Right atrium auricular region (tissue), 2 donors: ENCODE measurements at places on chromosomes 16 and 17. TPM values are rescaled to one million over a fixed set of nuclear protein-coding genes. Genes with fewer than 3 reads are reported as not detected.

HOXB3 gene
- 1.2 TPM for total RNA-seq

FNDC8 gene
- total RNA-seq = not detected

MFAP4 gene
- 78.5 TPM for total RNA-seq

RNF222 gene
- not detected for total RNA-seq

SPEM1 gene
- total RNA-seq = not detected

GRCh38 chr16:90012991-90013745, 6.1 kb downstream of the DBNDD1 start:
- no peak overlapping the region for H3K27ac ChIP-seq
- H3K4me3 ChIP-seq = no peak overlapping the region
- H3K4me1 ChIP-seq = no peaks in the 10 kb centered on the region
- DNase-seq = no peak
- no peaks in the 10 kb centered on the region for H3K27me3 ChIP-seq

- no peak for DNase-seq
- H3K27me3 ChIP-seq = no peaks in the 10 kb centered on the region
- H3K27ac ChIP-seq = no peak overlapping the region
- no peak overlapping the region for H3K4me3 ChIP-seq
- no peaks in the 10 kb centered on the region for H3K36me3 ChIP-seq
These were observed 50.6 kb downstream of the HS3ST3B1 start for GRCh38 chr17:14351493-14351892.

GRCh38 chr17:76667786-76668453, 24.4 kb upstream of the ST6GALNAC1 start:
- no peaks in the 10 kb centered on the region for H3K36me3 ChIP-seq
- H3K4me1 ChIP-seq = no peaks in the 10 kb centered on the region
- no peak overlapping the region for H3K4me3 ChIP-seq
- H3K27ac ChIP-seq = no peak overlapping the region

DNA sequence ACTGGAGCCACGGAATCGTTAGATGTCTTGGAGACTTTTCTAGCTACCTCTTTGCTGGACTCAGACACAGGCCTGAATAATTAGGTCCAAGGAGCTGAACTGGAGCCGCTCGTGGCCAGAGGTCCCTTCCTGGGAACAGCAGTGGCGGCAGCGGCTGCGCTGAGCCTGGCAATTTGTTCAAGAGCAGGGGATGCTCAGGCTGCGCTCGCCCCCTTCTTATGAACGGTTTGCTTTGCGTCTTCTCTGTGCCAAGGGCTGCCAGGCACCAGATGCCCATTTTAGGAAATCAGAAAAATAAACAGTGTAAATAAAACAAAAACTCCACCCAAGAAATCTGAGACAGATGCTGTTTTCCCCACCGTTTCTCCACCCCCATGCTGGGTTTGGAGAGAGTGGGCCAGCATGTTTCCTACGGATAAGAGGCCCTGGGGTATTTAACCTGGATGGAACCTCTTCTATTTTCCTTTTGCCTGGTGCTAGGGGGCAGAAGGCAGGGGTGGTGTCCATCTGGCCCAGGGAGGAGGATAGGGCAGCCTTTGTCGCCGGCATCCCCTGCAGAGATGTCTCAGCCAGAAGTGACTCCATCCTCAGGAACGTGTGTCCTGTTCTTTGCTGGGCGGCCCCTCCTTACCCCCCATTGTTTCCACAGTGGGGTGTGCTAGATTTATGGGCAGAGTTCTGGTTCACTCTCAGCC, 163.4 kb downstream of the SEC14L1 start:
- no peaks in the 10 kb centered on the region for H3K36me3 ChIP-seq
- no peak for DNase-seq
- H3K27ac ChIP-seq = no peak overlapping the region
- H3K4me3 ChIP-seq = no peak overlapping the region
- no peaks in the 10 kb centered on the region for H3K27me3 ChIP-seq
- peaks cover 16% of the 10 kb centered on the region for H3K4me1 ChIP-seq

- no peaks in the 10 kb centered on the region for H3K27me3 ChIP-seq
- no peak overlapping the region for H3K4me3 ChIP-seq
- DNase-seq = no peak
- H3K27ac ChIP-seq = peak overlapping the region; percentile 33
- H3K4me1 ChIP-seq = no peaks in the 10 kb centered on the region
- no peaks in the 10 kb centered on the region for H3K36me3 ChIP-seq
These were observed 217.8 kb upstream of the IRX3 start for GRCh38 chr16:54504372-54504771.

DNA sequence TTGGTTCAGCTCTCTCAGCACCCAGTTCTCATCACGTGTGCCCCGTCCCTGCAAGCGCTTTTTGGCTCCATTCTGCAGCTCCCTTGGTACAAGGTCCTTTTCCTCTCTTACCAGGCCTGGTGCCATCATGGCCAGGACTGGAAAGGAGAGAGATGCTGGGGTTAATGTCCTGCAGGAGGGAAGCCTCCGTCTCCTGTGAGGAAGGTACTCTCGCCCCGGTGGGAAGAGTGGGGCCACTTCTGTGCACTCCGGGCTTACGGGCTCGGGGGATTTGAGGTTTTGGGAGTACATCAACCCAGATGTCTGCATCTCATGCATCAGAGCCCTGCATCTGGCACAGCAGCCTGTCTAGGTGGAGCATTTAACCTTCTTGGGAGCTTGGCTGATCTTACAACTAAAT, 10.1 kb downstream of the CTRB2 start:
- H3K27me3 ChIP-seq = no peaks in the 10 kb centered on the region
- no peaks in the 10 kb centered on the region for H3K36me3 ChIP-seq
- H3K4me1 ChIP-seq = no peaks in the 10 kb centered on the region
- DNase-seq = no peak
- H3K4me3 ChIP-seq = no peak overlapping the region
- H3K27ac ChIP-seq = no peak overlapping the region

- no peak overlapping the region for H3K4me3 ChIP-seq
- no peaks in the 10 kb centered on the region for H3K4me1 ChIP-seq
- H3K27ac ChIP-seq = peak overlapping the region; percentile 94
- no peak for DNase-seq
- H3K27me3 ChIP-seq = no peaks in the 10 kb centered on the region
- H3K36me3 ChIP-seq = no peaks in the 10 kb centered on the region
These were observed 56.0 kb downstream of the RAP1GAP2 start for GRCh38 chr17:2852221-2852620.
